Urinary bladder (tissue), 4 donors: ENCODE measurements at places on chromosomes 7 and 10. TPM values are rescaled to one million over a fixed set of nuclear protein-coding genes. Genes with fewer than 3 reads are reported as not detected.
A peak's percentile ranks its signal among the peaks of the same experiment; 100 is the strongest.

DNA sequence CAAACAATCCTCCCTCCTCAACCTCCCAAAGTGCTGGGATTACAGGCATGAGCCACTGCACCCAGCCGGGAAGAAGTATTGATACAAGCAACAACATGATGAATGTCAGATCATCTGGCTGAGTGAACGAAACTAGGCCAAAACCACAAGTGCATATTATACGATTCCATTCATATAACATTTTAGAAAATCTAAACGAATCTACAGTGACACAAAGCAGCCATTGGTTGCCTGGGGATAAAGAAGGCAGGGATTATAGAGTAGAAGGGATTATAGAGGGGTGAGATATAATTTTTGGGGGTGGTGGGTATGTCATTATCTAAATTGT lies 11.5 kb upstream of the RHBDD2 start:
- no peak for DNase-seq

- DNase-seq: no peak
Measured at GRCh38 chr10:124003871-124004662, 89.3 kb downstream of the CHST15 start.

DNA sequence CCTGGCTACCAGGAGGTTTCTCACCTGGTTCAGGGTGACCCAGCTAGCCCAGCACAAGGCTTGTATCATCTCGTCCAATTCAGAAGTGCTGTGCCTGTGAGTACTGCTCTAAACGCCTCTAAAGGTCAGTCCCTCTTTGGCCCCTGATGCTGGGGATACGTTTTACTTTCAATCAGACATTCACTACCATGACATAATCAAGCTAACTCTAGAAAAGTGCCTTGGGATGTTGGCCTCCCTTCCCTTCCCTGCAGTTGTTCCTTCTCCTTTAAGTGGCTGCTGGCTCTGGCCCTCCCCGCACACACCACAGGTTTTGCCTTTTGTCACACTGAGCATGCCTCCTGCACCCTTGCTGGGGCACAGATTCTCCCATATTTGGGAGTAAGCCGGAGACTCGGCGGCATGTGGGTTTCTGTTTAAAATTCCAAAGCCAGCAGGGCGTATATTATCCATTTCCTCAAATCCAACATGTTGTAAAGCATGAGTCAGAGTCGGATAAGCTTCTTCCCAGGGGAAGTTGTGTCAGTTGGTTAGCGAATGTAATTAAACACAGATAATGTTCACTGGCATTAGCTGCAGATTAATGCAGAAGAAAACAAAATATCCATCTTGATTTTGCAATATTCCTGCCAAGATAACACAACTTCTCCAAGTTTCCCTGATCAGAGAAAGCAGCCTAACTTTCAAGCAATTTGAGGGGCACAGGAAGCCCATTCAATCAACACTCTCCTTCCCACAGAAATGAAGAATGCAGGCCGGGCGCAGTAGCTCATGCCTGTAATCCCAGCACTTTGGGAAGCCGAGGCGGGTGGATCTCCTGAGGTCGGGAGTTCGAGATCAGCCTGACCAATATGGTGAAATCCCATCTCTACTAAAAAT lies 31.8 kb upstream of the VCL start:
- peak; percentile 77 for DNase-seq

Gene CALHM1
- polyA plus RNA-seq: not detected

DNA sequence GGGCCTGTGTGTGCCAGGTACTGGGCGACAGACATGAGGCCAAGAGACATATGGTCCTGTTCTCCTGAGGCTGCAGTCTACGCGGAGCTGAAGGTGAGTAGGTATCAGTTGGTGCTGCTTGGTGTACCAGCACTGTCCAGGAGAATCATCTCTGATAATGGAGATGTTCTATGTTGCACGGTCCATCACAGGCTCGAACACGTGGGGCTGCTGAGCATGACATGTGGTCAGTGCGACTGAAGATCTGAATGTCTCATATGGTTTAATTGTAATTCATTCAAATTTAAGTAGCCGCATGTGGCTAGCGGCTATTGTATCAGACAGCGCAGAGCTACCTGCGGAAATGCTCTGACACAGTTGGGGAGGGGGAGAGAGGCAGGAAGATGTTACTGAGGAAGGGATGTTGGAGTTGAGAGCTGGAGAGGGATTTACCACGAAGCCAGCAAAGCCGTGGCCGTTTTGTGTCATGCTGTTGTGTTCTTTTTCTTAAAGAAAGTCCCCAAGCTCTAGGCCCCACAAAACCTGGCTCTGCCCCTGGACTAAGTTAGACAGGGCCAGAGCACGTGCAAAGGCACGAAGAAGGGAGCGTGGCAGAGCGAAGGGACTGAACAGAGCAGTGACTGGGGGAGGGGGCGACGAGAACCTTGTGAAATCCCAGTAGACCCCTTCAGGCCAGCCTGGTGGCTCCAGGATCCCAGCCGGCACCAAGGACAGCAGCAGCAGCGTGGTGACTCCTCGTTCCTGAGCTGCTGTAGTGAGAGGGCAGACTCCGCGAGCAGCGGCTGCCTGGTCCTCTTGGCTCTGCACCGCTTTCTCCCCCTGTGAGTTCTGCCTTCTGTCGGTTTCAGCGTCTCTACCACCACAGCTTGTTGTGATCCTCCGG lies 20.0 kb downstream of the SMKR1 start:
- no peak for DNase-seq
